Ureter (tissue), 1 donor: ENCODE measurements at places on chromosomes 3 and 15.

DNA sequence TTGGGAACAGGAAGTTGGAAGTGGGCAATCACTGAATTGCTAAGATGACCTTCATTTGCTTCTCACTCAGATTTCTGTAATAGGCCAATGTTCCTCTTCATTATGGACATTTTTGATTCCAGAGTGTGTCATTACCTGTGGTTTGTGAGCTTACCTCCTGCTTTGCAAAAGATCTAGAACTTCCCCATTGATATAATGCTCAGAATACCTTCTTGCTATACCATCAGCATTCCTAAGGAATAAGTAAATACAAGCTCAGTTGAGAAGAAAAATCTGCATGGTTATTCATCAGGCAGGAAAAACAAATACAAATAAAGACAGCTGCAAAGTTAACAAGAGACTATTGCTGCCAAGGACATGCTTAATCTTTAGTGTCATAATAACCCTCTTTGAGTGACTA is 5.6 kb upstream of the RPL14 start:
- DNase-seq = no peak

DNA sequence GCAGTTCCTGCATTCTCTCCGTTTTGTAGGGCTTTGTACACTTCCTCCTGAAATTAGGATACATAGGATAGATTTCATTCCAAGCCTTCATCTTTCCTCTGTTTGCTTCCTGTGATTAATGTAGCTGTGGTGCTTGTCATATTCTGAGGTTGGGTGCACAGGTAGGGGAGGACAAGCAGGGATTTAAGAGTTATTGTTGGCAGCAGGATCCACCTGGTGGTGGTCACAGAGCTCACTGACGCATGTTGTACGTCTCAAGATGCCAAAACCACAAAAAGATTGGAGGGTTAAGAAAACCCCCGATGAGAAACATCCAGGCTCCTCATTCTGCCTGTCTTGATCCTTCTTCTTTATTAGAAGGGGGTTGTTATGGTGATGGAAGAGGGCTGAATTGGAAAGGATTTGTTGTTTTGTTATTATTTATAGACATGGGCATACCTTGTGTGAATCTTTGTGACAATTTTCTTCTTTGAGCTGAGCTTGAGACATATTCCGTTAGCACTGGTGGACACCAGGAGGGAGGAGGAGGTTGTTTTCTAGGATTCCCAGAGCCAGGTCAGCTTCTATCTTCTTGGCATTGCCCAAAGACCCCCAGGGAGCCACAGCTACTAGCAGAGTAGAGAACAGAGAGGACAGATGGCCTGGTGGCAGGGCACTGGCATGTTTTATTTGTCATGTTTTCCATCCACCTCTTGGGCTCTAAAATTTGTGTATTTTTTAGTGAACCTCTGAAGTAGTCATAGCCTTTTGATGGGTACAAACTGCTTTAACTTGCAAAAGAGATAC is 57.7 kb upstream of the LARS2 start:
- DNase-seq = no peak

- DNase-seq = no peak
Measured at GRCh38 chr3:129558772-129559564, 16.0 kb downstream of the H1-8 start.

- DNase-seq = no peak
Measured at GRCh38 chr3:46395766-46396530, 10.9 kb downstream of the CCR5AS start.

- DNase-seq = no peak
Measured at GRCh38 chr15:32651229-32651837, 9.8 kb downstream of the SCG5 start.

GRCh38 chr15:39543651-39544050 is 37.2 kb upstream of the THBS1 start:
- DNase-seq = no peak

- no peak for DNase-seq
Measured at GRCh38 chr3:179113903-179114302, 34.3 kb upstream of the PIK3CA start.

- DNase-seq = no peak
Measured at GRCh38 chr15:23857028-23857641, 170.0 kb upstream of the NDN start.

DNA sequence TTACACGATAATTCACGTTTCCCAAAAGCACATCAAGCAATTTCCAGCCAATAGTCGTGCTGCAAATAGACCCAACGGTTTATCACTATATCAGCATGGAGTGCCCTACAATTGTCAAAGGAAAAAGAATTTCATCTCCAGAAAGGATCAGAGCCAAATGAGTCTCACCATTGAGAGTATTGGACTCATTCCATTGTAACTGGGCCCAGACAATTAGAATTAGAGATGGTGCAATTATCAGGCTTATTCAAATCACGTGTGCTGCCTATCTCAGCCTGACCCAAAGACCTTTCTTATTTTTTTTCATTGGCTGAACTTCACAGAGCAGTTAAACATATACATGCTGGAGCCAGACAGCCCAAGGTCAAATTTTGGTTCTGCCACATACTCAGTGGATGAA is 87.0 kb upstream of the LRTM1 start:
- no peak for DNase-seq

GRCh38 chr3:147301781-147302180 is 104.6 kb downstream of the ZIC4 start:
- DNase-seq = no peak

DNA sequence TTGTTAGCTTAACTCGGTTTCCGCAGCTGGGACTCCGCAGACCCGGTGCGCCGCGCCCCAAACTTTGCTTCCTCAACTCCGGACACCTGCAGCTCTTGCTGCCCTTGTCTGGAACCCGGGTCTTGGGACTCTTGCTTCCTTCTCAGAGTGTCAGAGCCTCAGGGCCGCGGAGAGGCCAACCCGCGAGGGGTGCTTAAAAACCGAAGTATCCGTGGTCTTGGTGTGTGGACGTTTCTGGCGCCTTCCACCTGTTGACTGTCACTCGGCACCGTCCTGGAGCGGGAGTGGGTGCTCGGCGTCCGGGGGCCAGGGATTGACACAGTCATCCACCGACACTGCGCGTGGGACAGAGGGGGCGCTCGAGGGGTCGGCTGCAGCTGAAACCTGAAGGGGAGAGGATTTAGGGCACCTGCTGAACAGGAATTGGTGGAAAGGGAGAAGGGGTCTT is 386 bp downstream of the SQOR start:
- DNase-seq = no peak

DNA sequence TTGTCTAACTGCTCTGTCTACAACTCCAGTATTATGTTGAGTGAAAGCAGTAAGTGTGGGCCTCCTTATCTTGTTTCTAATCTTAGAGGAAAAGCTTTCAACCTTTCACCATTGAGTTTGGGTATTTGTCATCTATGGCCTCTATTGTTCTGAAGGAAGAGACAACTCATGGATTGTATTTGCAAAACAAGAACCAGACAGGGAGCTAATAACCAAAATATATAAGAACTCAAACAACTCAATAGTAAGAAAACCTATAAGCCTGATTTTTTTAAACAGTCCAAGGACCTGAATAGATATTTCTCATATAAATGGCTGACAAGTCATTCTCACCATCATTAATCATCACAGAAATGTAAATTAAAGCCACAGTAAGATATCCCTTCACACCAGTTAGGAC is 113.0 kb downstream of the TAFA4 start:
- no peak for DNase-seq

- DNase-seq = no peak
Measured at GRCh38 chr3:16399473-16399872, 114.0 kb downstream of the RFTN1 start.

DNA sequence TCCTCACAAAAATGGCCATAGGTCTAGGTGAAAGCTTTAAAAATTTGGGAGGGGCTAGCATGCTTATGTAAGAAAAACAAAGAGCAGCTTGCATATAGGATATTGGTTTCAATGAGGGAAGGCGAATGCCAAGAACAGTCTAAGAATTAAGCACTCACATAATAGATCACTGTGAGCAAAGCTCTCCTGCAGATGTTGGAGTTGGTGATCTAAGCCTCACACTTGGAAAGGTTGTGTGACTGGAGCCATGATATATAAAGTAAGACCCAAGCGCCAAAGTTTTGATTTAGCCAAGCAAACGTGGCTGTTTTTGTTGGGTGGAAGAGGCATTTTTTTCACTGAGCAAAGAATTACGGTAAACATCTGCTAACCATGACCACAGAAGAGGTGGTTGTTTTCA is 237.5 kb downstream of the FOXP1 start:
- no peak for DNase-seq

DNA sequence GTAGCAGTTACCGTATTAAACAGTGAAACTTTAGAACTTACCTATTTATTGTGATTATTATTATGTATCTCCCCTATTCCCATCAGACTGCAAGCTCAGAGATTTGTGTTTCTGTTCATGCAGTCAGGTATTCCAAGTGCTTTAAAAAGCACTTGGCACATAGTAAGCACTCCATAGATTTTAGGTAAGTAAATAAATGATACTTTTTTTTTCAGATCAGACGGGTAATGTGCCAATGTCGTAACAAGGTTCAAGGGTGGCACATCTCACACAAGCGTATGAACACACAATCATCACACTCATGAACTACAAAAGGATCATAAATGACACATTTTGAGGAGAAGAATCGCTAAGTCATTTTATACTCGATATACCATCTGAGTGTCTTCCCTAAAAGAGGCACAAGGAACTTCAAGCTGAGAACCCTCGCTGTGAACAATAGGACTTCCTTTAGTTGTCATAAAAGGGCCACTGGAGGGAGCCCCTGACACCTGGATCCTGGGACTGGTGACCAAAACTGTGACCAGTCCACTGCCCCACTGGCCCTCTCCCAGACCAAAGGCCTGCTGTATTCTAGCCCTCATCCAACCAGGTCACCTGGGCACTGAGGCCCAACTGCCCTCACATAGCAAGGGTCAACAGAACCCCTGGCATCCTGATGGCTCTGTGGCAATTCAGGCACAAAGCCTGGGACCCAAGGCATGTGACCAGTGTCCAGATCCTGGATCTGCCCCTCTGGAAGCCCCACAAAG is 32.1 kb downstream of the KIF9 start:
- no peak for DNase-seq

DNA sequence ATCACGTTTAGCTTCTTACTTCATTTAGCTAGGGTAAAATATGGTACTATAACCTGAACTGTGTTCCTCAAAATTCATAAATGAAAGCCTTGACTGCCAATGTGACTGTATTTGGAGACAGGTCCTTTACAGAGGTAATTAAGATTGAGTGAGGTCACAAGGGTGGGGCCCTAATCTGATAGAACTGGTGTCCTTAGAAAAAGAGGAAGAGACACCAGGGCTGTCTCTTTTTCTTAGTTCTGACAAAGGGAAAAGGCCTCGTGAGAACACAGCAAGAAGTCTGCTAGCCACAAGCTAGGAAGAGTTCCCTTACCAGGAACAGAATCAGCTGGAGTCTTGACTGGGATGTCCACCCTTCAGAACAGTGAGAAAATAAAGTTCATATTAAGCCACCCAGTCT is 162.7 kb downstream of the GMNC start:
- no peak for DNase-seq

DNA sequence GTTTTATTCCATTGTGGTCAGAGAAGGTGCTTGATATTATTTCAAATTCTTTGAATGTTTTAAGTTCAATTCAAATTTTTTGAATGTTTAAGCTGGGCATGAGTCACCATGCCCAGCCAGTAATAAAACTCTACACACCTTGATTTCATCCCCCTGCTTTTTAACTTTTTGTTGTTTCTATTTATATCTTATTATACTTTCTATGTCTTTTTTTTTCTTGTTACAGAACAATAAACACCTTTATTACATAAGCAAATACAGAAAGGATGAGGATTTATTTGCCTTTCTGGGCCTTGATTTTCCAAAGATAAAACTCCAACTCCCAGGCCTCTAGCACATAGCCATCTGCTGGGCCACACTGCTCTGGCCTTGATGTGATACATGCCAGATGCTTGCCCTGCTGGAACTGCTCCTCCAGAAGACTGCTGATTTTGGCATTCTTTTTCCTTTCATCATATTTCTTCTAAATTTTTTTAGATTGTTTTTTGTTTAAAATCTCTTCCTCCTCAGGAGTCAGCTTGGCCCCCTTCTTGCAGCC is 14.0 kb downstream of the DNAH12 start:
- no peak for DNase-seq

- no peak for DNase-seq
Measured at GRCh38 chr3:175015056-175015635, 156.0 kb downstream of the NAALADL2 start.

DNA sequence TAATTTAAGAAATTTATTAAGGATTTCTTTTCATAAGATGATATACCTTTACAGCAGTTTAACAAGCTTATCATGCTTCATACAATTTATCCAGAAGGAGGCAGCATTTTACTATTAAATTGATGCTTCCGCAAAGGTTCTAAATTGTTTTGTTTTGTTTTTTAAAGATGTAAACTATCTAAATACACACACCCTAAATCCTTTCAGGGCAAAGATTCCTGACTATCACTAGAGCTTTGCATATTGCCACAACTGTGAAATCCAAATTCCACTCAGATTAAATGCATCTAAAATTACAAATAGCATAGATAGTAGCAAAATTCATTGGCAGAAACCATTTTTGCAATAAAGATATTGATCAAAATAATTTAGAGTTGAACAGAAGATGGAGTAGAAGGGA is 44.5 kb upstream of the CCNL1 start:
- no peak for DNase-seq

GRCh38 chr15:74320352-74321247 is 46.8 kb downstream of the CYP11A1 start:
- peak; percentile 48 for DNase-seq

GRCh38 chr3:79081335-79081734 is 686.5 kb downstream of the ROBO1 start:
- DNase-seq = no peak

DNA sequence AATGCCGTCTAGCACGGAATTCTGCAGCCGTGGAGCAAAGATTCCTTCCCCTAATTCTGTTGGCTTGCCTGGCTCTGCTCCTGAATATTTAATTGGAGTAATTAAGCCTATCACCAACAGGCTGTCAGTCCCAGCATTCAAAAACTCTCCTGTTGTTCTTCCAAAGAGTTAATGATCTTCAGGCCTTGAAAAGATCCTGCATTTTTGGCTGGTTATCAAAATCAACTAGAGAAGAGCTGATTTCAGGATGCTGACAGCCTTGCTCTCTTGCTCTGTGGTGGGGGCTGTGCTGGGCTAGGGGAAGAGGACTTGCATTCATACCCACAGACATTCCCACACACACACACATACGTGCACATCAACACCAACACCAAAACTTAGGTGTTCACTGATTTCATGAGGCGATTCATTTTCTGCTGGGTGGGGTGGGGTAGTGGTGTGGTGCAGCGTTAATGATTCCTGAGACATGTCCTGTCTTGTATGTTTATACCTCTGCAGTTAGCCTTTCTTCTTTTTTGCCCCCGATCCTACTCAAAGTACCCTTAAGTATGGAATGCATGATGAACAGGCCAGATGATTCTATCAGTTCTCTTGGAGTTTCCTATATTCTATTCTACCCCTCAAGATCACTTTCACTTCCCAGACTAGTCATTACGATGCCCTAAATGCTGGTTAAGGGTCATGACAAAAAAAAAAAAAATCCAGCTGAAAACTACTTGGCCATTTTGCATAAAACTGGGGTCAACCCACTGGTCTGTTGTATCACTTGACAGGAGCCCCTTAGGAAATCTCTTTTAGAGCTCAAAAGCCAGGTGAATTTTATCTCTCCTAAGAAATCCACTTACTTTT is 42.3 kb downstream of the CPN2 start:
- no peak for DNase-seq

- DNase-seq = no peak
Measured at GRCh38 chr3:114498539-114499370, 204.9 kb downstream of the TIGIT start.

- peak; percentile 79 for DNase-seq
Measured at GRCh38 chr3:65483480-65483879, 555.2 kb downstream of the MAGI1 start.
